ENCODE measurements at places on chromosomes 2 and 18.

GRCh38 chr18:3604498-3605408 lies 154.8 kb downstream of the TGIF1 start:
- DNase-seq = peak; percentile 81

GRCh38 chr2:99543247-99543646 lies 53.4 kb upstream of the REV1 start:
- no peak for DNase-seq

- DNase-seq = no peak
Observed at GRCh38 chr2:73487112-73487657, 101.5 kb downstream of the ALMS1 start.

DNA sequence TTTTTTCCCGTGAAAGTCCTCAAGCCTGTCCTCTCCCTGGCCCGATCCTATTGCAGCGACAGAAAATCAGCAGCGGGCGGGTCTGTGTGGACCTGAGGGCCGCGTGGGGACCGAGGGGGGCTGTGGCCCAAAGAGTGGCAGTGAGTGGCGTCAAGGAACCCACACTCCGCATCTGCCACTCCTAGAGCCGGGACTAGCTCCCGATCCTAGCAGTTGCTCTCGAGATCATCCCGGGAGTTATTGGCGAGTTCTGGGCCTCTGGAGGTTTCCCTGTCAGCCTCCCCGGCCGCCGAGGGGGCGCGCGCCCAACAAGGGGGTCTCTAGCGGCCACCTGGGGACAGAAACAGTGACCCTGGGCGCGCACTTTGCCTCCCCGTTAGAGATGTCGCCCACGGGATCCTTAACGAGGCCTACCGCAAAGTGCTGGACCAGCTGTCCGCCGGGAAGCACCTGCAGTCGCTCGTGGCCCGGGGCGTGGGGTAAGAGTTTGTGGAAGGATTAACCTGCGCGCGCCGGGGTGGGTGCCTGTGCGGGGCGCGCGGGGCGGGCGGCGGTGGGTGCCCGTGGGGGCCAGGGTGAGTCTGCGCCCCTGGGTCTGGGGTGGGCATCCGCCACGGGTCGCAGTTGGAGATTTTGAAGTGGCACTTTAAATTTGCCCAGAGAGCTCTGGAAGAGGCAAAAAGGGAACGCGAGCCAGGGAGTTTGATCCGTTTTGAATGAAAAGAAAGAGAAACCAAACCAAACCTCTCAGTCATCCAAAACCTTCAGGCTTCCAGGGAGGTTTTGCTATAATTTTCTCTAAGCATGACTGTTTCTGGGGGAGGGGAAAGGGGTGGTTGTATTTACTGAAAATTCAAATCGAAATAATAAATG lies 3.5 kb downstream of the ADCYAP1 start:
- DNase-seq = no peak

DNA sequence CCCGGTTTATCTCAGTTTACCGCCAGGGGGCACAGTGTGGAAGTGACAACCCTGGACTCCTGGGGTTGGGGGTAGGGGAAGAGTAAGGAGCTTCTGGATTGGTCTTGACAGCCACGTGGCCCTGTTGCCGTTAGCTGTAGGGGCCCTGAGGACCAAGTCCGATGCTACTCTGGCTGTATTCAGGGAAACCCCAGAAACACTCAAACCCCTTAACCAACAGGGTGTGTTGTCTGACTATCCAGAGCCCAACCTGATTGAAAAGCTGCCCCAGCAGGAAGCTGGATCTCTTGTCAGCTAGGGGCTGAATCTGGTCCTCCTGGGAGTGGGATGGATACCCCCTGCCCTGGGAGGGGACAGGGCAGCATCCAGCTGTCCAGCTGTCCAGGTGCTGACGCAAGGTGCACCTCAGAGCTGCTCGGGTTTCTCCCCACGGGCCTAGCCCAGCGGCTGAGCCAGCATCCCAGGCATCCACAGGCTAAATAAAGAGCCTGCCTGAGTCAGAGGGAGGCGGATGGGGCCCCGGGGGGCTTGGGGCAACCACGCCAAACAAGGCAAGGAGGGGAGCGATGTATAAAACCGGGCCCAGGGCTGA lies 3.1 kb upstream of the GMPPA start:
- DNase-seq = no peak

DNA sequence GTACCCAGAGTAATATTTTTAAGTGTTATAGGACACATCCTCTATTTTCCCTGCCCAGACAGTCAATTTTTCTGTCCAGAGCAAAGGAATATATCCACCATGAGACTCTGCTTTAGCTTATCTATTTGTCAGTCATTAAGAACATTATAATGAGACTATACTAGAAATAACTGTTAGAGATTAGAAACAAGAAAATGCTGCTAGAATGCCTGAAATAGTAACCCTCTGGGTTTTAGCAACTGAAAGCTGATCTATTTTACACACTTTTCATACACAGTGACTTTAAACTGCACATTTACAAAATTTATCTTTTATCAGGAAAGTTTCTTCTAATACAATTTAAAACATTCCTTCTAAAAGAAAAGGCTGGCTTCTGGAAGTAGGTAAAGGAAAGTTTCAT lies 39.6 kb downstream of the MBD2 start:
- DNase-seq = no peak

DNA sequence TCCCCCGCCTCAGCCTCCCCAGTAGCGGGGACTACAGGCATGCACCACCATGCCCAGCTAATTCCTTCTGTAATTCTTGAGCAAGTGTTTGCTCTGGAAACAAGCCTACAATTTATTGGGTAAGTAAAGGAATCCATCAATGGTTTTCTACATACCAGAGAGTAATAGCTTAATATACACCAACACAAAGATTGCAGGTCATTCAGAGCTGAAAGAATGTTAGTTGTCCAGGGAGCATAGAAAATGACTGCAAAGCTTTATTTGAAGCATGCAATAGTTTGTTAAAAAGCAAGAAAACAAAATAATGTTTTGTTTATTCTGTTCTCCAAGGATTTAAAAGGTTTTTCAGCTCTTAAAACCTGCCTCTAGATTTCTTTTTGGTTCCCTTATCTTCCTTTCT lies 5.6 kb downstream of the IDH1 start:
- no peak for DNase-seq

- no peak for DNase-seq
Observed at GRCh38 chr18:21303895-21304294, 61.9 kb downstream of the GREB1L start.

DNA sequence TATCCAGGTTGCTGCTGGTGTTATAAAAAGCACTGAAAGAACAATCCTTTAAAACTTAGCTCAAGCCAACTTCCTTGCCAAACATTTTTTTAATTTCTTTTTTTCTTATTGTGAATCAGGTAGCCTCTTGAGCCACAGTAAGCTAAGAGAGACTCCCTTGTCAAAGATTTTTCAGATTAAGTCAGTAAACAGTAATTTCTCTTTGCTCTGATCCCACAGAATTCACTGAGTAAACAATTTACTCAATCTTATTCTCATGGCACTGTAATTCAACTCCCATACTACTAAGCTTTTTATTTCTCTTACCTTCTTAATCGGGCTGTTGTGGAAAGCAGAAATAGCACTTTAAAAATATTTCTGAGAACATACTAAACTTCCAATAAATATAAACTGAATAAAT lies 82.7 kb downstream of the C2orf74 start:
- no peak for DNase-seq

GRCh38 chr2:216710551-216711301 lies 15.4 kb upstream of the IGFBP5 start:
- DNase-seq = no peak

DNA sequence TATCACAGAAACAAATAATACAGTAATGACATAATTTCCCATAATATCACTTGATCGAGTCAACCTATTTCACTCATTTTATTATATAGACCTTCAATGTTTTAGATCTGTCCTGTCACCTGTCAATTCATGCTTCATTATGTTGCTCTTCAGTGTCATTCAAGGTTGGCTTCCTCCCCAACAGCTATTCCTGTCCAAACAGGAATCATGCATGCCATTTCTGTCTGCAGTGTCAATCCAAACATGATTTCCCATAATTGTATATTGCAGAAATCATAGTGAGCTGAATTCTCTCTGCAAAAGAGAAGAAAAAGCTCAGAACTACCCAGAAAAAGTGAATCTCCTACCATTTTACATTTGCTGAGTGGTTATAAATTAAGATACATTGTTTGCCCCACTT lies 628.6 kb downstream of the NR4A2 start:
- no peak for DNase-seq

Data from Panc1 (cell line).